ENCODE measurements at places on chromosomes 11 and 22.

- H3K4me1 ChIP-seq: no peaks in the 10 kb centered on the region
- no peaks in the 10 kb centered on the region for H3K36me3 ChIP-seq
- no peak for DNase-seq
- no peak overlapping the region for H3K27ac ChIP-seq
- H3K4me3 ChIP-seq: no peak overlapping the region
These were observed 119.0 kb upstream of the TP53AIP1 start for GRCh38 chr11:129061492-129062230.

DNA sequence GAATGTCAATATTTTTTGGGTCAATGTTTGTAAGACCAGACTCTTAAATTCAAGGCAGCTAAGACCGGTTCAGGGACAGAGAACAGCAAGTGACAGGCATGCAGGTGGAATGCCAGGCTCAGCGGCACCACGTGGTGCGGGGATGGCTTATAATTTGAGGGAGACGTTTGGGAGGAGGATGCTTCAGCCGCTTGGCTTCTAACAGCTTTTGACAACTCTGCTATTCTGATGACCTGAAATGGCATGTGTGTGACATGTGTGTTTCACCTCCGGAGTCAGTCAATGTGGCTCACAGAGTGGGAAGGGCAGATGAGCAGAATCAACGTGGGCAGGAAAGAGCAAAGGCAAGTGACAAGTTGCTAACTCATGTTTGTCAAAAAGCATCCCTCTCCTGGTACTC, 228.3 kb downstream of the KIRREL3 start:
- H3K27me3 ChIP-seq: peaks cover 4% of the 10 kb centered on the region
- H3K27ac ChIP-seq: no peak overlapping the region
- DNase-seq: no peak
- no peaks in the 10 kb centered on the region for H3K4me1 ChIP-seq

- H3K27ac ChIP-seq: no peak overlapping the region
- no peaks in the 10 kb centered on the region for H3K4me1 ChIP-seq
- H3K36me3 ChIP-seq: no peaks in the 10 kb centered on the region
- DNase-seq: no peak
- H3K4me3 ChIP-seq: no peak overlapping the region
These were observed 886.4 kb downstream of the BRD1 start for GRCh38 chr22:48941033-48941902.

DNA sequence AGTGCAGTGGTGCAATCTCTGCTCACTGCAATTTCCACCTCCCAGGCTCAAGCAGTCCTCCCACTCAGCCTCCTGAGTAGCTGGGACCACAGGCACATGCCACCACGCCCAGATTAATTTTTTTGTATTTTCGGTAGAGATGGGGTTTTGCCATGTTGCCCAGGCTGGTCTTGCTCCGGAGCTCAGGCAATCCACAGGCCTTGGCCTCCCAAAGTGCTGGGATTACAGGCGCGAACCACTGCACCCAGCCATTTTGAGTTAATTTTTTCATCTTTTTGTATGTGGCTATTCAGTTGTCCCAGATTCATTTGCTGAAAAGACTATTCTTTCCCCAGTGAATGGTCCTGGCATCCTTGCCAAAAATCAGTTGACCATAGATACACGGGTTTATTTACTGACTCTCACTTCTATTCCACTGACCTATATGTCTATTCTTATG, 63.6 kb downstream of the MAPK1 start:
- H3K36me3 ChIP-seq: peaks cover 38% of the 10 kb centered on the region
- H3K27ac ChIP-seq: no peak overlapping the region
- DNase-seq: no peak
- no peaks in the 10 kb centered on the region for H3K27me3 ChIP-seq

DNA sequence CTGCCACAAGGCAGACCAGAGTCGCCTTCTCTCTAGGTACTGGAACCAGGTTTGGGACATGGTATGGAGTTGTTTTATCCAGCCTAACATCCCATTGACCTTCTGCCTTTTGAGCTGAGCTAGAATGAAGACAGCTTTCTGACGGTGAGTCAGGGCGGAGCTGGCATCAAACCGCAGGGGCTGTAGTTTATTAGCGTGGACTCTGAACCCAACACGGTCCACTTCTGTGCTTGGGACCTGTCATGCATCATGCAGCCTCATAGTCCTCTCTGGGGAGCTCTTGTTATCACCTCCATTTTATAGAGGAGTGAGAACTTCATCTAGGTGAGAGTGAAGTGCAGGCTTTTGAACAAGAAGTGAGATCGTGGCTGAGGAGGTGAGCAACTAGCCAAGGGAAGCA, 8.3 kb downstream of the GAL3ST1 start:
- no peaks in the 10 kb centered on the region for H3K36me3 ChIP-seq
- H3K4me3 ChIP-seq: no peak overlapping the region
- DNase-seq: no peak
- H3K27ac ChIP-seq: no peak overlapping the region

DNA sequence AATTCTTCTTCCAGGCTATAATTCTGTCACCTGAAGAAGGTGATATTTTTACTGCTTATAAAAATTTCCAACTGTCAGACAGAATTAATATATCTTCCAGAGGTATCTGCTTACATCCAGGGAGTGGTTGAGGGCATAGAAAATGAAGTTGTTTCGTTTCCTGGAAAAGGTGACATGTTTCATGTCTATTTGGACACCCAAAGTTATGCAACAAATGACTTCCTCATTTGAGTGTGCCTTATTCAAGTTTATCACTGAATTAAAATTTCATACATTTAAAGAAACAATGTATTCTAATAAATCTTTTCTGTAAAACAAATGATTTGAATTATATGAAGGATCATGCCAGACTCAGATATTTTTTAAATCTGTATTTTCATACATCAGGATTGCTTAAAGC, 8.5 kb upstream of the GRAMD1B start:
- DNase-seq: no peak
- H3K4me1 ChIP-seq: no peaks in the 10 kb centered on the region
- H3K27ac ChIP-seq: no peak overlapping the region
- no peak overlapping the region for H3K4me3 ChIP-seq
- peaks cover 13% of the 10 kb centered on the region for H3K27me3 ChIP-seq
- H3K36me3 ChIP-seq: no peaks in the 10 kb centered on the region

DNA sequence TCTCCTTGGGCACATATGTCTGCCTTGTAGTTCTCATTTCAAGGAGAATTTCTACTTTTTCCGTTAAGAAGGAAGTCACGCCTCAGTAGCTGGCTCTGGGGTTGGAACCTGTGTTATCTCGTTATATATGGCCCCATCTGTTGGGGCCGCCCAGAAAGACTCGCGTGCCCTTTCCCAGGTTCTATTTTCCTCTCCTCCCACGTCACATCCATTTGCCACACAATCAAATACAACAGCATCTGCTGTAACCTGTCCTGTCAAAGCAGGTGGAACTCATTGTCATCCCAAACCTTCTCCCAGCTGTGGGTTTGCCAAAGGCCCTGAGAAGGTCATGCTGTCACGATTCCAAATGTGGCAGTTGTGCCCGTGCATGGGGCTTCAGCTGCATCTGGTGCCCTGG, 213.1 kb upstream of the ZBED5 start:
- no peak for DNase-seq
- peaks cover 2% of the 10 kb centered on the region for H3K4me1 ChIP-seq
- no peak overlapping the region for H3K27ac ChIP-seq
- H3K27me3 ChIP-seq: no peaks in the 10 kb centered on the region
- no peak overlapping the region for H3K4me3 ChIP-seq
- no peaks in the 10 kb centered on the region for H3K36me3 ChIP-seq

GRCh38 chr22:39457198-39457555, 365 bp downstream of the MGAT3 start:
- H3K27me3 ChIP-seq: peaks cover 18% of the 10 kb centered on the region
- H3K36me3 ChIP-seq: no peaks in the 10 kb centered on the region
- H3K4me3 ChIP-seq: no peak overlapping the region
- no peak for DNase-seq

DNA sequence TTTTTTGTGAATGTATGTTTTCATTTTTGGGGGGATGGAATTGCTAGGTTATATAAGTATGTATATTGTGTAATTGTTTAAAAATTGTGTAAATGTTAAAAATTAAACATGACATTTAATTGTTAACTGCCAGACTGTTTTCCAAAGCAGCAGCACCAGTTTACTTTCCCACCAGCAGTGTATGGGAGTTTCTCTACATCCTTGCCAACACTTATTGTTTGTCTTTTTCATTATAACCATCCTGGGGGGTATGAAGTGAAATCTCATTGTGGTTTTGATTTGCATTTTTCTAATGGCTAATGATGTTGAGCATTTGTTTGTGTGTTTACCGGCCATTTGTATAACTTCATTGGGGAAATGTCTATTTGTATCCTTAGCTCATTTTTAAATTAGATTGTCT, 31.7 kb upstream of the RRAS2 start:
- H3K4me1 ChIP-seq: peaks cover 7% of the 10 kb centered on the region
- H3K27ac ChIP-seq: no peak overlapping the region
- no peak overlapping the region for H3K4me3 ChIP-seq
- no peaks in the 10 kb centered on the region for H3K36me3 ChIP-seq
- no peaks in the 10 kb centered on the region for H3K27me3 ChIP-seq

DNA sequence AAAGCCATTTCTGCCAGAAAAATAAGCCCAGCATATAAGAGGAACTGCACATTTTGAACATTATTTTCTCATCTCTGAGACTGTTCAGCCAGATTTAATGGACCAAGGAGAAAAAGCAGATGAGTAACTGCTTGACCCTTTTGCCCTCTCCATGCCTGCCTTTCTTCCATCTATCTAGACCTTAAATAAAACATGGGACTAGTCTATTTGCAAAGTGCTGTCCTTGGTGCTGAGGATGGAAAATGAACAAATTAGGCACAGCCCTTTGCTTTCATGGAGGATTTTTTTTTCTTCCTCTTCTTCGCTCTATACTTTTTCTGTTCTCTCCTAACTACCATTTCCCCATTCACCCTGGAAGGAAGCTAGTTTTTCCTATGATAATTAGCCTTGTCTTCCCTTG, 361.3 kb downstream of the GRM5 start:
- no peak for DNase-seq
- H3K27ac ChIP-seq: no peak overlapping the region
- H3K4me1 ChIP-seq: no peaks in the 10 kb centered on the region
- H3K4me3 ChIP-seq: no peak overlapping the region
- no peaks in the 10 kb centered on the region for H3K27me3 ChIP-seq

- H3K27me3 ChIP-seq: peaks cover 44% of the 10 kb centered on the region
- H3K36me3 ChIP-seq: peaks cover 1% of the 10 kb centered on the region
- H3K4me1 ChIP-seq: peaks cover 16% of the 10 kb centered on the region
- H3K4me3 ChIP-seq: peak overlapping the region; percentile 84
These were observed 4.7 kb downstream of the KLHL35 start for GRCh38 chr11:75428281-75428724.

- H3K36me3 ChIP-seq: peaks cover 4% of the 10 kb centered on the region
- peaks cover 22% of the 10 kb centered on the region for H3K27me3 ChIP-seq
- no peak overlapping the region for H3K27ac ChIP-seq
- H3K4me1 ChIP-seq: no peaks in the 10 kb centered on the region
These were observed 5.8 kb upstream of the MS4A18 start for GRCh38 chr11:60718524-60719316.

DNA sequence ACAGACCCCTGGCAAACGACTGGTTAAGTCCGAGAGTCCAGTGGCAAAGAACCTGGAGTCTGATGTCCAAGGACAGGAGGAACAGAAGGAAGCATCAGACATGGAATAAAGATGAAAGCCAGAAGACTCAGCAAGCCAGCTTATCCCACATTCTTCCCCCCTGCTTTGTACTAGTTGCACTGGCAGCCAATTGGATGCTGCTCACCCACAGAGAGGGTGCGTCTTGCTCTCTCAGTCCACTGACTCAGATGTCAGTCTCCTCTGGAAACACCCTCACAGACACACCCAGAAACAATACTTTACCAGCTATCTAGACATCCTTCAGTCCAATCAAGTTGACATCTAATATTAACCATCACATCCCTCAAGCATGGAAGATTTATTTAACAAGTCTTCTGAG, 1265.8 kb upstream of the CNTN5 start:
- no peaks in the 10 kb centered on the region for H3K27me3 ChIP-seq
- no peaks in the 10 kb centered on the region for H3K36me3 ChIP-seq

DNA sequence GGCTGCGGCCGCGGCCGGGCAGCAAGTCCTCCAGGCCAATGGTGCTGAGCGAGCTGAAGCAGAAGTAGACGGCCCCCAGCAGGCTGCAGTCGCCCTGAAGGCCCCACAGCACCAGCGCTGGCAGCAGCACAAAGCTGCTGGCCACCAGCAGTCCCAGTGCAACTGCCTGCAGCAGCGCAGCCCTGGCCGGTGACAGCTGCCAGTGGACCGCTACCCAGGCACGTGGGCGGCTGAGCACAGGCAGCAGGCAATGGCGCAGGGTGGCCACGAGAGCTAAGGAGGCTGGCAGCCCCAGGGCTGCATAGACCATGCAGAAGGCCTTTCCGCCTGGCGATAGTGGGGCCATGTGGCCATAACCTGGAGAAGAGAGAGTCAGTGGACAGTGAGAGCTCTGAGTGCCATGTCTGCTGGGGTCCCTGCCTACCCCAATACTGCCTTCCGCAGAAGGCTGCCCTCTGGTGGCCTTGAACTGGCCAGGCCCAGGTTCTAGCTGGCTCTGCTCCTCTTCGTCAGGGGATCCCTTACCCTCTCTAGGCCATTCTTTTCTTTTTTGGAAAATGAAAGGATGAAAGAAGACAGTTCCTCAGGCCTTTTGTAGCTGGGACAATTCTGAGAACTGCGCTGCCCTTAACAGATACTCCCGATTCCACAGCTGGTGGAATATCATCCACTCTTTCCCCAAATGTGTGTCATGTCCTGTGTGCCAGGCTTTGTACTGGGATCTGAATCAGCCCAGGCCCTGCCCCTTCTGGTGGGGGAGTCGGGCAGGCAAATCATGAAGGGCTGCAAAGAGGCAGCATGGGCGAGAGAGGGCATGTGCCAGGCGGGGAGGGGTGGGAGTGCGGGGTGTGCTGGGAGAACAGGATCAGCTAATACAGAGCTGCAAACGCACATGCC, 1.8 kb downstream of the KCNK7 start:
- no peak overlapping the region for H3K4me3 ChIP-seq
- H3K27me3 ChIP-seq: no peaks in the 10 kb centered on the region
- peak overlapping the region; percentile 9 for H3K27ac ChIP-seq
- DNase-seq: peak; percentile 35

DNA sequence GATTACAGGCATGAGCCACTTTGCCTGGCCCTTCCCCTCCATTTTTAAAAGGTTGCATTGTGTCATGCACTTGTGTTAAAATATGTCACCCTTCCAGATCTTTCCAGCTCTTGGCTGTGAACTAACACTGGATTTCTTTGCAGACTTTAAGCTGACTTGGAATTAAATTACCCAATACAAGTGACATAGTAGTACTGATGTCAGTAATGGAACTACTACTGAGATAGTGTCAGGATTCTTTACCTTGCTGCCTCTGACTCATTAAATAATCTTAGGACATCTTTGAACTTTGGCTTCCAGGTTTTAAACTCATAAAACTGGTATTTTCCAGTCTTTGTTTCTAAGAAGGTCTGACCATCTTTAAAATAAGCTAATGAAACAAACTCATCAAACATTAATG, 51.8 kb upstream of the OR4B1 start:
- DNase-seq: no peak
- H3K4me3 ChIP-seq: no peak overlapping the region
- peaks cover 3% of the 10 kb centered on the region for H3K4me1 ChIP-seq
- no peak overlapping the region for H3K27ac ChIP-seq

- no peak overlapping the region for H3K27ac ChIP-seq
- no peaks in the 10 kb centered on the region for H3K4me1 ChIP-seq
- H3K4me3 ChIP-seq: no peak overlapping the region
- peaks cover 22% of the 10 kb centered on the region for H3K27me3 ChIP-seq
These were observed 52.2 kb downstream of the FEZ1 start for GRCh38 chr11:125443767-125444311.

Measured in naive thymus-derived CD8-positive, alpha-beta T cell (primary cell).